Esophagus muscularis mucosa (tissue), 4 donors: ENCODE measurements at places on chromosomes 2 and 18. TPM values are rescaled to one million over a fixed set of nuclear protein-coding genes. Genes with fewer than 3 reads are reported as not detected.

GRCh38 chr2:143890798-143891197, 629.1 kb downstream of the ZEB2 start:
- DNase-seq, result no peak

- DNase-seq, result no peak
Measured at GRCh38 chr2:120770176-120770575, 34.5 kb downstream of the GLI2 start.

GRCh38 chr2:233000886-233001750, 11.9 kb downstream of the NGEF start:
- no peak for DNase-seq

DNA sequence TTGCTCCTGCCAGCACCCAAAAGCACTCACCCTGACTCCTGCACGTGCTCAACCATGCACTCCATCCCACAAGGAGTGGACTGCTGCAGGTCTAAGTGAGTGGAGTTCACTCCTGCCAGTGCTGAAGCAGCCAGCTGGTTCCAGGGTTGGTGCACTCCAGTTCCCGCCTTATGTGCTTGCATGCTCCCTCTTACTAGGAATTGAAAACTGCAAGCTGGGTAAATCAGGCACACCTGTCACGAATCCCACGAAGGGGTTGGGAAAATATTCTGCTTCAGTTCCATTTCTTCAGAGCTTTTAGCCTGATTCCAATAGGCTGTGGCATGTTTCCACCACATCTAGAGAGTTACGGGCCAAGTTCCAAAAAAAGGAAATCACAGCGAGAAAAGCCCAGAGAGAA, 1365.5 kb upstream of the CHAC2 start:
- no peak for DNase-seq

DNA sequence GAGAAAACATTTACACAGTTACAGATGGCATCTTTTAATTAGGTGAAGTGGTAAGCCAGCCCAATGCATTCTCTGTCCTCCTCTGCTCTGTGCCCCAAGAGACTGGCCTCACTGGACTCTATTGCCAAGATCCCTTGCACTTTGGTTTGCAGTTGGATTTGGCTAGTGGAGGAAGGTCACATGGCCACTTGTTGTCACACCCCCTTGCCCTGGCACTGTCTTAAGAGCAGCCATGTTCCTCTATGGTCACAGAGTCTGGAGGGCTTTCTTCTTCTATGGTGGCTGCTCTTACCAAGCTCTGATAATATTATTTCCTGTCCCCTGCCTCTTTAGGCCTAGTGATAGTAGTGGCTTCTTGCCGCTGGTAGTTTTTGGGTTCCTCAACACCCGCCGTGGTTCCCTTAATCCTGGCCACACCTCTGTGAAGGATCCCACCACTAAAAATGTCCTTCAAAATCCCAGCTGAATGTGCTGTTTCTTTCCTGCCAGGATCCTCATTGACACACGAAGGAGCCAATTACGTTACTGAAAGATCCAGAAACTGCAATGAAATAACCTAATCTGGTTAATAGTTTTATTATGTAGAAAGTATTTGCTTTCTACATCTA, 111.1 kb downstream of the CDC42EP3 start:
- peak; percentile 12 for DNase-seq

GRCh38 chr2:212644195-212644837, 105.7 kb upstream of the ERBB4 start:
- DNase-seq, result no peak

GRCh38 chr2:85263591-85263990, 64.2 kb downstream of the TGOLN2 start:
- no peak for DNase-seq

DNA sequence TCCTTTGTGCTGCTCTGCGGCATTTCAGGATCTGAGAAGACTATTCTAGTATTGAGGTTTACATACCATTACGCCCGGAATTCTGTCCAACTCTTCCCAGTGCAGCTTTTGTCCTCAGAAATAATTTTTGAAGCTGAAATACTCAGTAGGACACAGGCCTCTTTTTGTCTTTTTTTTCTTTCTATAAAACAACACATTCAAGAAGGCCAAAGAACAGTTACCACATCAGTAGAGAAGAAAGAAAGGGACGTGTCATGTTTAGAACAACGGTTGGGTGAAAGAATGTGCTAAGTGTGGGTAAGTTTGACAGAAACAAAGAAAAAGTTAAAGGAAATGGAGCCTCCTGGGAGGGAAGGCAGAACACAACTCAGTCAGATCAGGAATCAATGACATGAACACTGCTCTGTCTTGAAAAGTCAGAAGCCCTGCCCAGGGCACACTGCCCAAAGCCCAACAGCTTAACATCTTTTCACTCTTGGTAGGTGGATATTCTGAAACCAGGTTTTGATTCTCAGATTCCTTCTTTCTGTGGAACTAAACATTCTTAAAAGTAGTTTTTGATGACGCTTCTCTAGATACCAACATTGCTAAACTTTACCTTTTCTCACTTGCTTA, 198.6 kb upstream of the CWC22 start:
- no peak for DNase-seq

LYPD6B gene
- total RNA-seq, result not detected

GRCh38 chr2:64367444-64368232, 86.3 kb upstream of the LGALSL start:
- no peak for DNase-seq

- DNase-seq, result no peak
Measured at GRCh38 chr18:79876497-79876896, 75.0 kb downstream of the SLC66A2 start.

DNA sequence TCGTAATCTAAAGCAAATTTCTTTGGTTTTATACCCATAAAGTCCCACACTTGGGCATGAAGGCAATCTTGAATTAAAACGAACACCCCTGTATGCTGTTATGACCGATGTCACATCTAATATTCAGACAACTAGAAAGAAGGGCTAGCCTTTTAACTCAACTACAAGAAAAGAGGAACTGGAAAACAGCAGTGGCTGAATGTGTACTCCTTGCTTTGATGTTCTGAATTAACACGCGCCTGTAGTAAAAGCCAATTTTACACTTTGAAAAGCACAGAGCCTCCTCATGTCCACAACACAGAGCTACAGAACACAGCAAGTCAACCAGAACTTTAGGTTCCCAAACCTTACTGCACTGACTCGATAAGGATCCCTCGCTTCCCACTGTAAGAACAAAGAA, 147.6 kb downstream of the HDAC4 start:
- DNase-seq, result no peak

DNA sequence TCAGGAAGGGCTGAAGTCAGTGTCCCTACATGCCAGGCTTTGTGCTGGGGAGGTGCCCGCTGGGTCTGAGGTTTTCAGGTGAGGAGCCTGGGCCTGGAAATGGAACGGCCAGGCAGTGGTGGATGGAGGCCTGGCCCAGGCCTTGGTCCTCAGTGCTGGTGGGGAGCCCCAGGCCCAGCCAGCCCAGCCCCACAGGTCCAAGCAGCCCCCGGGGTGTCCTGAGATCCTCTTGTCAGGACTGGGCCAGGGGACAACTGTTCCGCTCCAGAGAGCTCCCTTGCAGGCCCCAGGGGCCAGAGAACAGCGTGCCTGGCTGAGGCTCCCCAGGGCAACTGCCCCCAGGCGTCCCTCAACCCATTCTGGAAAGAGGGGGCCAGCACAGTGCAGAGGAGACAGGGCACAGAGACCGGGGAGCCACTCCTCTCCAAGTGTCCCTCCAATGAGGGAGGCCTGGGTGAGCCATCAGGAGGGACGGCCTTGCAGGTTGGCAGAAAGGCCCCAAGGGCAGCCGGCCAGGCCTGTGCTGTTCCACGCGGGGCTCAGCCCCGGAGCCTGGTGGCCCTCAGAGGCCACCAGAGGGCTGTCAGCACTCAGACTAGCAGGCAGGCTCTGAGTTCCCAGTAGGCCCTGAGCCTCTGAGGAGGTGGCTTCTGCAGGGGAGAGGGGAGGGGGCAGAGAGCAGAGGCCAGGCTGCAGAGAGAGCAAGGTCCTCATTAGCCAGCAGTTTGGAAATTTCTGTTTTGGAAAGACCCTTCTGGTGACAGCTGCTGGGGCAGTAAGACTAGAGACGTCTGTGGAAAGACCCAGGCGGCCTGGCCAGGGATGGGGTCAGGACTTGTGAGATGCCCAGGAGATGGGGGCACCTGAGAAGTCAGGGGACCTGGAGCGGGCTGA, 29.4 kb upstream of the SNED1 start:
- DNase-seq, result no peak

DNA sequence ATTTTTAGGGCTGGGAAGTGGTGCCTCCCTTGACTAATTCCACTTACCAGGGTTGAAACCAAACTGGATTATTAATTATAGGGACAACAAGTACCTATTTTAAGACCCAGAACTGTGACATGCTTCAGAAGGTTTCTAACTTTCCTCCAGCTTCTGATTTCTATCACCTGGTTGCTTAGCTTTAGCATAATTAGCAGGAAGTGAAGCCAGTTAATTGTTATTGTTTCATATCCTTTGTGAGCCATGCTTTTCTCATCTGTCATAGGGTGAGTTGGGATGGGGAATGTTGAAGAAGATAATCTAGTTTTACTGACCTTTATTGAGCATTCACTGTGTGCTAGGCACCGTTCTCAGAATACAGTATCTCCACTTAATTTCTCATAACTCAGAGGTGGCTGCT, 3.2 kb downstream of the YPEL5 start:
- no peak for DNase-seq

GRCh38 chr2:231722721-231723307, 14.5 kb downstream of the PTMA start:
- DNase-seq, result no peak

SLC30A3 gene
- total RNA-seq, result not detected

DNA sequence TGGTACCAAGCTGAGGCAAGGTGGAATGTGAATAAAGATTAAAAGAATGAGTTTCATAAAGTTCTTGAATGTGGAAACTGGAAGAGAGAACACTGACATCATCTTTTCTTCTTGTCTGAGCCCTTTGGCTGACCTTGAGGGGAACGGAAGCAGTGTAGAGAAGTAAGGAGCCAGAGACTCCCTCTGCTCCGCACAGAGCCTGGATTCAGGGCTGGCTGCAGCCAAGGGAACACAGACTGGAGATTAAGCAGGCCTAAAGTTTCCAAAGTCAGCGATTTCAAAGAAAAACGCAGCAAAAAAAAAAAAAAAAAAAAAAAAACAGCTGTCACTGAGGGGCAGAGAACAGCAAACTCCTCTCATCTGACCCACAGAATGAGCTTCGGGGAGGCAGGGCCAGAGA, 19.3 kb upstream of the ALK start:
- DNase-seq, result peak; percentile 55
